COR-L47 (cell line): ENCODE measurements at places on chromosomes 6 and 20.
A peak's percentile ranks its signal among the peaks of the same experiment; 100 is the strongest.

DNA sequence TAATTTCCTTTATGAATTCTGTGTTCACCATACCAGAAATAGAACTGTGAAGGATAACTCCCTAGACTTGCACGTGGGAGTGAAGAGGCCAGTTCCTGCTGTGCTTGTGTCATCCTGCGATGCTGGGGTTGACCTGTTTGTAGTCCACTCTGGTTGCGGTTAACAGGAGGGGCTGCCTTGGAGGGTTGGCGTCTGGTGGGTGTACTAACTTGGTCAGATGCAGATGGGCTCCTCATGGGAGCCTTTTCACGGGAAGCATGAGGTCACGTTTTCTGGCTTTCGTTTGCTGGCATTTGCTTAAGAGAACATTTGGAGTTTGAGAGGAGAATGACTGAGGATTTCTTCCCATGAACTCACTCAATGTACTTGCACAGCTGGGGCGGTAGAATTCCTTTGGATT, 41.2 kb downstream of the IGF2R start:
- DNase-seq, result no peak

DNA sequence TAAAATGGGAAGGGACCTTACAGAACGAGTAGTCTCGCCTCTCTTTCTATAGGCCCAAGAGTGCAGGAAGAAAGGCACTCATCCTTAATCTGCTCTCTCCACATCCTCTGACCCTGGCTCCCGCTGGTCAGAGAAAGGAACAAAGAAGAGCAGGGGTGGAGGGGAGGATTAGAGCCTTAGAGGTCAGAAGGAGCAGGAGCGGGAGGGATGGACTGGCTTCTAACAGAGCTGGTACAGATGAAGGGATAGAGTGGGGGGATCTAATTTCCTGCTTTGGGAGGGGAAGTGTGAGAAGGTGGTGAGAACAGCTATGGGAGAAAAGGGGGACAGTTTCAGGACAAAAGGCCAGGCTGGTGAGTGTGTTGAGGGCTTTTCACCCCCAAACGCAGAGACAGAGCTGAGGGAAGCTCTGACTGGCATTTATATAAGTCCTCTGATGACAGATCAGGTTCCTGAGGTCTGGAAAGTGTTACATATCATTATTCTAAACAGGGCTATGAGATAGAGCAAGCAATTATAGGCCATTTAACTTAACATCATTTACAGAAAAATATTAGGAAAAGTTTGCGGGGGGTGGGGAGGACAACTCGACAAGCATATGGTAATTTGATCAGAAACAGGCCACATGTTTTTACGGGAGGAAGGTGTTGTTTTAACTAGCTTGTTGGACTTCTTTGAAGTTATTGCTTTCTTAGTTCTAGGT, 111.1 kb downstream of the FOXC1 start:
- DNase-seq, result no peak

DNA sequence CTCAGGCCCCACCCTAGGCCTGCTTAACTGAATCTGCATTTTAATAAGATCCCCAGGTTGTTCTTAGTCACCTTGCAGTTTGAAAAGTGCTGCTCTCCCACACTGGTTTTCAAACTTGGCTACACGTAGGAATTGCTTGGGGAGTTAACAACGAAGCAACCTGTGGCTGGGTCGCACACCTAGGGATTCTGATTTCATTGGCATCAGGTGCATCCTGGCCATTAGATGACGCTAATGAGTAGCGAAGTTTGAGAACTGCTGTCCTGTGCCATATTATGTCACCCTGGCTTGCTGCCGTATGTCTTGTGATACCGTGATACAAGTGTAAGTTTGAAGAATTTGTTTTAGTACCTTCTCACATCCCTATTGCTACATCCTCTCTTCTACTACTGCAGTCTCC, 28.2 kb upstream of the FUCA2 start:
- DNase-seq, result no peak

- DNase-seq, result no peak
Observed at GRCh38 chr6:155303361-155303870, 10.9 kb downstream of the TFB1M start.

DNA sequence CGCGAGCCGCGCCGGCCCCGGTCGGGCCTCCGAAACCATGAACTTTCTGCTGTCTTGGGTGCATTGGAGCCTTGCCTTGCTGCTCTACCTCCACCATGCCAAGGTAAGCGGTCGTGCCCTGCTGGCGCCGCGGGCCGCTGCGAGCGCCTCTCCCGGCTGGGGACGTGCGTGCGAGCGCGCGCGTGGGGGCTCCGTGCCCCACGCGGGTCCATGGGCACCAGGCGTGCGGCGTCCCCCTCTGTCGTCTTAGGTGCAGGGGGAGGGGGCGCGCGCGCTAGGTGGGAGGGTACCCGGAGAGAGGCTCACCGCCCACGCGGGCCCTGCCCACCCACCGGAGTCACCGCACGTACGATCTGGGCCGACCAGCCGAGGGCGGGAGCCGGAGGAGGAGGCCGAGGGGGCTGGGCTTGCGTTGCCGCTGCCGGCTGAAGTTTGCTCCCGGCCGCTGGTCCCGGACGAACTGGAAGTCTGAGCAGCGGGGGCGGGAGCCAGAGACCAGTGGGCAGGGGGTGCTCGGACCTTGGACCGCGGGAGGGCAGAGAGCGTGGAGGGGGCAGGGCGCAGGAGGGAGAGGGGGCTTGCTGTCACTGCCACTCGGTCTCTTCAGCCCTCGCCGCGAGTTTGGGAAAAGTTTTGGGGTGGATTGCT, 1.3 kb downstream of the VEGFA start:
- peak; percentile 19 for DNase-seq

DNA sequence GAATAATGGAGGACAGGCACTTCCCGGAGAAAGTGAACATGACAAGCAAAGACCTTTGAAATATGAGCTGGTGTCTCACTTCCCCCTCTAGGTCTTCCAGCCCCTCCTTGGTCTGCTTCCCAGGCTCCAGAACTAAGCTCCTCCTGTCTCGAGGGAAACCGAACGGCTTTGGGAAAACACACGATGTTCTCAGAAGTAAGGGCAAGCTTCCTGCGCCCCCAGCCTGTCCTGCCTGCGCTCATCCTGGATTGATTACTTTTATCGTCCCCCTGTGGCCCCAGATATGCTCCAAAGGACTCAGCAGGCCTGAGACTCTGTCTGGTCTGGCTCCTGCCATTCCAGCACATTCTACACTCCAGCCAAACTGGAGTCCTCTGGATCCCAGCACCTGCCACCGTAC, 83.4 kb downstream of the ZNF217 start:
- DNase-seq, result no peak

DNA sequence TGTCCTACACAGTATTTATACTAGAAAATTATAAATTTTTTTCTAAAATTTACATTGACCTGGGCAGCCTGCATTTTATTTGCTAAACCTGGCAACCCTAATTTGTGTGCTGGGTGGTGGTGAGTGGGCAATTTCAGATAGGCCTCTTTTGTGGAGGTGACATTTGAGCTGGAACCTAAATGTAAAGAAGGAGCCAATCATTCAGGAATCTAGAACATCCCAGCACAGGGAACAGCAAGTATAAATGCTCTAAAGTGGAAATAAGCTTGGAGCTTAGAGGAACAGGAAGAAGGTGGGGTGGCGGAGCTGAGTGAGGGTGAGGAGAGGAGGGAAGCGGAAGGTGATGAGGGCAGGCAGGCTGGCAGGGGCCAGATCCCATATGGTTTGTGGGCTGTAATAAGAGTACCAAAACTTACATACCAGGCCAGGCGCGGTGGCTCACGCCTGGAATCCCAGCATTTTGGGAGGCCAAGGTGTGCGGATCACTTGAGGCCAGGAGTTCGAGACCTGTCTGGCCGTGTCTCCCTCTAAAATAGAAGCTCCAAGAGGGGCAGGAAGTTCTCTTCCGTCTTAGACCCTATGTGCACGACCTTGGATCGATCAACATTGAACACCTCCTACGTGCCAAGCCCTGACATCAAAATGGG, 549 bp upstream of the CSE1L start:
- DNase-seq, result no peak

- no peak for DNase-seq
Observed at GRCh38 chr20:1661542-1662299, 4.1 kb upstream of the SIRPG start.

DNA sequence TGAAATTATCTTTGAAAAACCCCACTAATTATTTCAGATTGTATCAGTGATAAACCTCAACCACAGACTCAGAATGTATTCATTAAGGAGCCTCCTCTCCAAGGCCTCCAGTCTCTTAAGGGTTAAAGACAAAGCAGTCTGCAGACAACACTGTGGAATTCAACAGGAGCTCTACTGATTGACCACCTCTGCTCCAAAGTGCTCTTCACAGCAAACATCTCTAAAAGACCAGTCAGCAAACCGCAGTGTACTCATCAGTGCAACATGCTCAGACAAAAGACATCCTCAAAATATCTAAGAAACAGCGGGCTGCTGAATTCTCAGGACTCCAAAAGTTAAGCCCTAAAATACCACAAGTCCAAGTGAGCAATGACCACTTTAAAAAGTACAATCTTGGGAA, 42.0 kb downstream of the UQCC1 start:
- DNase-seq, result no peak

GRCh38 chr6:135535989-135536414, 38.5 kb upstream of the AHI1 start:
- peak; percentile 22 for DNase-seq

DNA sequence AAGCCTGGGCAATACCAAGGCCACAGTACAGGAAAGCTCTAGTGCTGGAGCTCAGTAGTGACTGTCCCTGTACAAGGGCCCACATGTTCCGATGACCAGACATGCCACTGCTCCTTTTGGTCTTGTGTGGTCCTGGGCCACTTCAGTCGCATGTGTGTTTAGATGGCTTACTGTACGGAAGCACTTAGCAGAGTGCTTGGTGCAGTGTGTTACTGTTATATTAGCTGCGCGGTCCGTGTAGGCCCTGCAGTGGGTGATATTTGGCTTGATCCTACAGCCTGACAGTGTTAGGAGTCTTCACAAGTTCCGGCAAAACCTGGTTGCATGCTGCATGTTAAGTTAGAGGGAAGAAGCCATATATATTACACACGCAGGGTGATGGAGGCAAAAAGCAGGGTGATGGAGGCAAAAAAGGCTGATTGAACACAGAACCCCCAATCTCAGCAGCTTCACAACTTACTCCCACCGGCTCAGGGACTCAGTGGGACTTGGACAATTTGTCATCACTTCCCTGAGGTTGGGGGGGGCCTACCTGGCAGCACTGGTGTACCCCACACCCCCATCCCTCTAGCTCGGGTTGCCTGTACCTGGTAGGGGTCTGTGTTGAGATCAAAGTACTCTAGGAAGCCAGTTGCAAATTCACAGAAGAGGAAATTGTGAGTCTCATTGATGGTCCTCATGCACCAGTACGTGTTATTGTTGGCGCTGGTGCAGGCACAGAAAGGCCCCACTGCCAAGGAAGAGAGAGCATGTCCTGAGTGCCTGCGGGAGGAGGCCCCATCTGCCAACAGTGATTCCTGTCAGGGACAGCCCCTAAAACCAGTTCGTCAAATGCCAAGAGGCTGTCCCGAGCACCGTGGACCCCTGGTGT, 122.6 kb downstream of the SULF2 start:
- no peak for DNase-seq

- no peak for DNase-seq
Observed at GRCh38 chr6:126524811-126525326, 185.0 kb downstream of the CENPW start.

DNA sequence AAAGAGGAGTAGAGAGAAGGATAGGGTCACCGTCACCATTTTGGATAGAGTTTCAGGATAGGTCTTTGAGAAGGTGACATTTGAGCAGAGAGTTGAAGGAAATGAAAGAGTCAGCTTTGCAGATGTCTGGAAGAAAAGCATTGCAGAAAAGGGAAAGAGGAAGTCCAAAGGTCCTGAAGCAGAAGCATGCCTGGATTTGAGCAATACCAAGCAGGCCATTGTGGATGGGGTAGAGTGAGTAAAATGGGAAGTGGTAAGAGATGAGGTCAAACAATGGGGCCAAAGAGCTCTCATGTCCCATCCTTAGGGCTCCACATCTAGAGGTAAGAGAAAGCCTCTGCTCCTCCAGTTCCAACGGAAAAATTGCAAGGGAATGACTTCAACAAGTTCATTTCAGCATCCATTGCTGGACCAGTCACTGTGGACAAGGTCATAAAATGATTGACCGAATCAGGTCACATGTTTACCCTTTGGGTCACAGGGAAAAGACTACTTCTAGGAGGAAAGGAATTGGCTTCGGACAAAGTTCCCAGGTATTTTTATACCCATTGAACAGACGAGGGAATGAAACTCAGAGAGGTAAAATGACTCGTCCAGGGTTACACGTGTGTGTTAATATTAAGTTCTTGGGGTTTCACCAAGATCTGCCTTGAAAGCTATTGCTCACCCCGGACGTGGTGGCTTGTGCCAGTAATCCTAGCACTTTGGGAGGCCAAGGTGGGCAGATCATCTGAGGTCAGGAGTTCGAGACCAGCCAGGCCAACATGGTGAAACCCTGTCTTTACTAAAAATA, 6.6 kb upstream of the SAMHD1 start:
- DNase-seq, result no peak

DNA sequence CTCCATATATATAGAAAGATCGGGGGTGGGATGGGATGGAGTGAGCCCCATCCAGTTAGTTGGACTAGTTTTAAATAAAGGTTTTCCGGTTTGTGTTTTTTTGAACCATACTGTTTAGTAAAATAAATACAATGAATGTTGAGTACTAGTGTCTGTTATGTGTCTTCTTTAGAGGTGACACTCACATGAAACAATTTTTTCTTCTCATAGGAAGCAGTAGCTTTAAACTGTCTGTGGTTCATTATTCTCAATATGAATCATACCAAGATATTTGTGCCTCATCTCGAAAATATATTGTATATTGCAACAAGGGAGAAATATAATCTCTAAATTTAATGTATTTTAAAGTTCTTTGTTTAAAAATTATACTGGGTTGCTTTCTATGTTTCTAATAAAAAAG, 33.4 kb downstream of the HSF2 start:
- DNase-seq, result no peak

- DNase-seq, result no peak
Observed at GRCh38 chr6:7640607-7641577, 50.9 kb downstream of the SNRNP48 start.

DNA sequence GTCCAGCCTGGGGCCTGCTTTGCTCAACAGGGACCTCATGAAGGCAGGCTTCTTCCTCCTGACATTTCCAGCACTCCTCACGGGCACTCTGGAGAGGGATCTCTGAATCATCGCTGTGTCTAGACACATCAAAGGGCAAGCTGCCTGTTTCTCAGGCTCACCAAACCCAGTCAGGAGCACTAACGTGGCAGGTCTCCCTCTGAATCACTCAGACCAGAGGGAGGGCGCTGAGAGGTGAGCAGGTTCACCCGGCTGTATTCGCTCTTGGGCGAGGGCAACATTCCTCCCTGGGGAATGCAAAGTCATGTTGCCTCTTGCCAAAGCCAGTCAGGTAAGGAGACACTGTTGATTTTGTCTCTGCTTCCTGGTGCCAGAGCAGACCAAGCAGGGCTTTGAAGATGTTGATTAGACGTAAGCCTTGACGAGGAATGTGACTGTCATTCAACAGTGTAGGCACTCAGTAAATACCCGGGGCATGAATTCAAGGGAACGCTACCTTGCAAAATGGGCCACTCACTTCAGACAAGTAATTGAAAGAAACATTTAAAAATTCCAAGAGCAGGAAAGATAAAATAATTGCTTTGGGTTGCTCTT, 50.1 kb downstream of the CYP24A1 start:
- DNase-seq, result no peak

GRCh38 chr6:75266716-75267291, 17.8 kb downstream of the TMEM30A start:
- DNase-seq, result peak; percentile 35

GRCh38 chr6:12851123-12851695, 134.6 kb downstream of the PHACTR1 start:
- DNase-seq, result no peak

GRCh38 chr6:6131492-6132109, 124.9 kb upstream of the NRN1 start:
- DNase-seq, result no peak
